ENCODE measurements at places on chromosomes 13 and 19.
A peak's percentile ranks its signal among the peaks of the same experiment; 100 is the strongest.

DNA sequence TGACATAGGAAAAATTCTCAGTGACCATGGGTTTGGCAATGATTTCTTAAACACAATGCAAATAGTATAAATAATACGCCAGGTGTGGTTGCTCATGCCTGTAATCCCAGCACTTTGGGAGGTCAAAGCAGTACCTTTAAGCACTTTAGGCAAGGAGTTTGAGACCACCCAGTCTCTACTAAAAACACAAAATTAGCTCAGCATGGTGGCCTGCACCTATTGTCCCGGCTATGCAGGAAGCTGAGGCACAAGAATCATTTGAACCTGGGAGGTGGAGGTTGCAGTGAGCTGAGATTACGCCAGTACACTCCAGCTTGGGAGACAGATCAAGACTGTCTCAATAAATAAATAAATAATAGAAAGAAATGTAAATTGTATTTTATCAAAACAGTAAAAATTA lies 356.5 kb upstream of the SLITRK6 start:
- DNase-seq = no peak

DNA sequence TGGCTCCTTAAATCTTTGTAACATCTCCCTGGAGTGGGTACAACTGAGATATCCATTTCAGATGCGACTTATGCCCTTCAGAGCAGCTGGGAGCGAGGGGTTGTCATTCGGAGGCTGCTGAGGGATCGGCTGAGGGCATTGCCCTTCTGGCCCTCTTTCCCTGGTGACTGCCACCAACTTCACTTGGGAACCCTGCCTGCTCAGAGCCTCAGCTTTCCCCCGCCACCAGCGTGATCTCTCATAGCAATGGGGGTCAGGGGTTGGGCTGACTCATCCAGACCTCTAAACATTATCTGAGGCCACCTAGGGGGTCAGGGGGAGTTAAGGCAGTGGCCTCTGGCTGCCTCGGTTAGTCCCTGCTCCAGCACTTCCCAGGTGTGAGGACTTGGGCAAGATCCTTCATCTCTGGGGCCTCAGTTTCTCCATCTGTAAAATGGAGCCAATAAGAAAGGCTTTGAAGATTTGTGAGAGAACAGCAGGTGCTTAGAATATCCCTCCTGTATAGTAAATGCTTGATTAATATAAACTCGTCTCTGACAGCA lies 1.1 kb downstream of the PRX start:
- DNase-seq = no peak

DNA sequence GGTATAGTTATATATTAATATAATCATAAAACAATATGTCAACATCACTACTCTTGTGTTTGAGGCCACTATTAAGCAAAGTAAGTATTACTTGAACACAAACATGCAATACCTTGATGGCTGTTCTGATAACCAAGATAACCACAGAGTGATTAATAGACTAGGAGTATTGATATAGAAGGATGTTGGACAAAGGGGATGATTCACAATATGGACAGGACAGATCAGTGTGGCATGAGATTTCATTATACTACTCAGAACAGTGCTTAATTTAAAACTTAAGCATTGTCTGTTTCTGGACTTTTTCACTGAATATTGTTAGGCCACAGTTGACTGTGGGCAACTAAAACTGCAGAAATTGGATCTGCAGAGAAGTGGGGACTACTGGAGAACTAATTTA lies 384.2 kb downstream of the SLITRK1 start:
- no peak for DNase-seq

DNA sequence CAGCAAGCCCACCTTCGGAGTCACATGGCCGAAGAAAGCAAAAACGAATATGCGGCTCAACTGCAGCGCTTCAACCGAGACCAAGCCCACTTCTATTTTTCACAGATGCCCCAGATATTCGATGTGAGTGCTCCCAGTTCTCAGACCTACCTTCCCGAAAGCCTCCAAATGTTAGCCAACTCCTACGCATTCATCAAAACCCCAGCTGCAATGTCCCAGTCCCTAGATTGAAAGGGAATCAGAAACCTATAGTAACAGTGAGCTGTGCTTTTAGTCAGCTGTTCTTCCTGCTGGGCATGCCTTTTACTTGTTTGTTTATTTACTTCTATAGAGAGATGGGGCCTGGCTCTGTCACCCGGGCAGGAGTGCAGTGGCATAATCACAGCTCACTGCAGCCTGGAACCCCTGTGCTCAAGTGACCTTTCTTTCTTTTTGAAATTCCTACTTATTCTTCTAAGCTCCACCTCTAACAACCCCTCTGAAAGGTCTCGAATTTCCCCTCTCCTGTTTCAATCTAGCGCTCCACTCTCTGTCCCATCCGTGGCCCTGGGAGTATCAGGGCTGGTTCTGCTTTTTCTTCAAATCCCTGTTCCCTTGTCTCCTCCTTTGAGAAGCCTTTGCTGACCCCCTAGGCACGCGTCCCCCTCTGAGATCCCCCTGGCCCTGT lies 4.4 kb downstream of the TRIP10 start:
- DNase-seq = no peak

GRCh38 chr19:12450844-12451243 lies 10.0 kb upstream of the ZNF443 start:
- no peak for DNase-seq

DNA sequence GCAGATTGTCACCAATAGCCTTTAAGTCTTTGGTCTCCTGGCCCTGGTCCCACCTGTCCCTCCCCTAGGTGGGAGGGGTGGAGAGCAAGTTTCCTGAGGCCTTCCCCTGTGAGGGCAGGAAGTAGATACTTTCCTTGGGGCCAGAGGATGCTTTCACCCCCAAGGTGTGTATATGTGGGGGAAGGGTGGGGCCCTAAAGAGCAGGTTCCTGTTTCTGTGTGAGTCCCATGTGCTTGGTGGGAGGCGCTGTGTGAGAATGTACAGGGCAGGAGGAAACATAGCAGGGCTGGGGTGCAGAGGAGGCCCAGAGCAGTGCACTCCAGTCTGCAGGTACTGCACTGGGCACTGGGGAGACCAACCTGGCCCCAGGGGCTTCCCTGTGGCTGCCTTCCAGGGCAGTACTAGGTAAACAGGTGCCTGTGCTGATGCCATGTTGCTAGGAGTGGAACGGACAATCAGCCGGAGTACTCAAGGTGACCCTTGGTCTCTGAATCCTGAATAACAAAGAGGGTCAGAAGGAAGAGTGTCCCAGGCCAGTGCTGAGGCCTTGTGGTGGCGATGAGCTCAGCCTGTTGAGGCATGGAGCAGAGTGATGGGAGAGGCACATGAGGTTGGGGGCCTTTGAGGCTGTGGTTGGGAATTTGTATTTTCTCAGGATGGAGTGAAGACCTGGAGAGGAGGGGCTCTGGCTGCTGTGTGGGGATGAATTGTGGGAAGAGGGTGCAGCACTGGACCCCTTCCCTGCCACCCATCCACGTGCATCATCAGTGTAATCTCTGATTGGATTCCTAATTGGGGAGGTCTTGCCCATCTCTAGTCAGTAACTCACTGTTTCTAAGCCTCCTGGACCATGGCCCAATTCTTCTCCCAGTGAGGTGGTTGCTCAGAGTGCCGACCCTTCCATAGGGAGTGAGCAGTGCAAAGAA lies 5.1 kb downstream of the EGLN2 start:
- DNase-seq = no peak

- peak; percentile 88 for DNase-seq
These were observed 23.6 kb upstream of the ZNF724 start for GRCh38 chr19:23273590-23274412.
